ENCODE measurements at places on chromosomes 12 and 14. TPM values are rescaled to one million over a fixed set of nuclear protein-coding genes. Genes with fewer than 3 reads are reported as not detected.

GRCh38 chr12:7994731-7995205 lies 37.7 kb upstream of the FOXJ2 start:
- no peak for DNase-seq

DNA sequence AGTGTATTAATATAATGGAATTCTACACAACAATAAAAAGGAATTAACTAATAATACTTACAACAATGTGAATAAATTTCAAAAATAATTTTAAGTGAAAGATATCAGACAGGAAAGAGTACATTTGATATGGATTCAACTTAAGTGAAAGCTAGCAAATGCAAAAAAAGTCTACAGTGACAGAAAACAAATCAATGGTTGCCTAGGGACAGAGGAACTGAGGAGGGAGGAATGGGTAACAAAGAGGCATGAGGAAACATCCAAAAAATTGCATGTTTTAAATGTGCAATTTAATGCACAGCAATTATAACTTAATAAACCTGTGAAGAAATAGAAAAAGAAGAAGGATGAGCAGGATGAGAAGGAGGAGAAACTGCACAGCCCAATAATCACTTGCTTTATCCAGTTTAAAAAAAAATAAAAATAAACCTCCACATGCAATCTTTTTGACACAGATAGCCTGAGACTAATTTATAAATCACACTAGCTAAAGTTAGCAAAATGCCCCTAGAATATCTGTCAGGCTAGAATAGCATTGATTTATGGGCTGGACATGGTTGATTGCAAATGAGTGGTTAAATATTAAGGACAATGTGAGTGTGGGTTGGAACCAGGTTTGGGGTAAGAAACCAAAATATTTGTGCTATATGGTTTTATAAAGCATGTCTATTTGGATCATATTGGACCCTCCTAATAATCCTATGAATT lies 1089.1 kb downstream of the TRHDE start:
- no peak for DNase-seq

DNA sequence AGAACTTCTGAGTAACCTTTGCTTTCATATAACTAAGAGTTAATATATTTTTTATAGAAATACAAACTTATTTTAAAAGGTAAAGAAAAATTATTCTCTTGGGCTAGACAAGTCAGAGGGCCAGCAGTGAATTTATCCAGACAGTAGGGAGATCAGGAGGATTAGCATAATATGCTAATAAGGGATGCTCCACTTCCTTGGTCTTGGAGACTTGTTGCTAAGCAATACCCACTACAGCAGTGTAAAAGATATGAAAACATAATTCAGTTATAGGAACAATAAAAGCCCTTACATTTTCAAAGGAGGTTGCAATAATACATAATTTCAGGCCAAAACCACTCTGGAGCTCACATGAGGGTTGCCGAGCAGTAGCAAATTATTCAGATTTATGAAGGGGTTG lies 615.6 kb downstream of the KCNH5 start:
- DNase-seq, result no peak

- DNase-seq, result no peak
These were observed 215.5 kb downstream of the C12orf50 start for GRCh38 chr12:87813476-87814234.

- DNase-seq, result no peak
These were observed 3.7 kb upstream of the BEGAIN start for GRCh38 chr14:100590726-100591452.

GRCh38 chr12:52789637-52790426 lies 6.1 kb downstream of the KRT3 start:
- DNase-seq, result no peak

- no peak for DNase-seq
These were observed 15.9 kb downstream of the FAM181A start for GRCh38 chr14:93943052-93943451.

DNA sequence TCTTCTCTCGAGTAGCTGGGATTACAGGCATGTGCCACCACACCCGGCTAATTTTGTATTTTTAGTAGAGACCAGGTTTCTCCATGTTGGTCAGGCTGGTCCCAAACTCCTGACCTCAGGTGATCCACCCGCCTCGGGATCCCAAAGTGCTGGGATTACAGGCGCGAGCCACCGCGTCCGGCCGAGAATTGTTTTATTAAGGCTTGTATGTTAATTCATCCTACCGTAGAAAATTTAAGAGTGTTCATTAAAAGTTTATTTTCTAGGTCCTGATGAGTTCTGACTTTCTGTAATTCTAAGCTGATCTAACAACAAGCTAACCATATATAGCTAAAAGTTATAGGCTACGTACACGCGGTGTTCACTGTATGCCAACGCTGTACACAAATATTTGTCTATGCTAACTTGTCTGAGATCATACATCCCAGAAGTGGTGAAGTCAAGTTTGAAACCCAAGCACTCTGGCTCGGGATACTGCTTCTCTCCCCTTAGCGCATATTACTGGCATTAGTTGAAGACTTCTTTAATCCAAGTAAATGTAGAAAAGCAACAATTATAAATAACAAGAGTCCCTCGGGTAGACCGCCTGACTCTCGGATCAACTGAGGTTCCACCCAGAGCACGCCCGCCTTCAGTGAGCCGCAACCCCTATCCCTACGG lies 570 bp upstream of the MRPS35 start:
- peak; percentile 31 for DNase-seq

GRCh38 chr12:40515041-40515816 lies 177.0 kb upstream of the CNTN1 start:
- DNase-seq, result peak; percentile 13

- no peak for DNase-seq
These were observed 9.2 kb downstream of the ASCL4 start for GRCh38 chr12:107783406-107784376.

GRCh38 chr12:116385486-116386217 lies 108.2 kb upstream of the MED13L start:
- no peak for DNase-seq

DNA sequence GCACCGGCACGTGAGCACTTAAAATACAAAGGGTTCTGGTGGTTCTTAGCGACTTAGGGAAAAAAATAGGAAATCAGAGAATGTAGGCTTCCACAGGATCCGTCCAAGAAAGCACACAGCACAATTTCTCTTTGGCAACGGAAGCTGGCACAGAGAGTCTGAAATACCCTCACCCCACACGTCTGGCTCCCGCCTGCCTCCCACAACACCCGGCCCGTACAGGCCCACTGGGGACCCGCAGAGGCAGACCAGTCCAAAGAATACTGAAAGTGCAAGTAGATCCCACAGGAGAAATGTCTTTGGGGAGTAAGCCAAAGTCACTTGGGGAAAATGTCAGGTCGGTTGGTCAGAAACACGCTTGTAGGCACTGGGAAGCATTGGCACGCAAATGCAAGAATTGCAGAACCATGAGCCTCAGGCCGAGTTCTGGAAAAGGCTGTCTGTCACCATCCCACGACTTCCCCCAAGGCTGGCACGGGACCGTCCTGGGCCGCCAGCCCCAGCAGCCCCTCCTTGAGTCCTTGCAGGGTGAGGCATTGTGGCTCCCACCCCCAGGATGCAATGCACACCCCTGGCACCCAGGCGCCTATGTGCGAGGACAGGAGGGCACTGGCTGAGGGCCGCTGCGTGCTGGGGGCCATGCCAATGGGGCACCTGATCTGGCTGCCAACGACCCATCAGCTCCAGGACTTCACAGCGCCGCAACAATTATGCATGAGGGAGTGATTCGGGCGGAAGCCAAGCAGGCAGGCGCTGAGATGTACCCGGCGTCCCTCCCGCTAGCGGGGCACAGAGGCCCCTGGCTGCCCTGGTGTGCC lies 29.7 kb downstream of the CHGA start:
- no peak for DNase-seq

DNA sequence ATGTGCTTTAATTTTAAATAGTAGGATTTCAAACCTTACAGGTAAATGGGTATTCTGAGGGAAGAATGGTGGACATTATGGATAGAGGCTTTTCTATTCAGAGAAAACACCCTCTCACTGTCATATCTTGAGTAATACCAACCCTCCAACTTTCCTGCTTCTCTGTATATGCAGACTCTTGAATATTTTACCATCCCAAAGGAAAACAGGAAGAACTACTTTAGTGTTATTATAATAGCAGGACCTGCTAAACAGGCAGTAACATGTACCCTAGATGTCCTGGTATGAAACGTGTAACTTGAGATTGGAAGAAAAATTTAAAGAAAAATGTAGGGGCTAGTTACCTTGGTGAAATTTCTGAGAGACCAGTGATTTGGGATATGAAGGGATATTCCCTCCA lies 82.9 kb upstream of the TRHDE start:
- DNase-seq, result no peak

DNA sequence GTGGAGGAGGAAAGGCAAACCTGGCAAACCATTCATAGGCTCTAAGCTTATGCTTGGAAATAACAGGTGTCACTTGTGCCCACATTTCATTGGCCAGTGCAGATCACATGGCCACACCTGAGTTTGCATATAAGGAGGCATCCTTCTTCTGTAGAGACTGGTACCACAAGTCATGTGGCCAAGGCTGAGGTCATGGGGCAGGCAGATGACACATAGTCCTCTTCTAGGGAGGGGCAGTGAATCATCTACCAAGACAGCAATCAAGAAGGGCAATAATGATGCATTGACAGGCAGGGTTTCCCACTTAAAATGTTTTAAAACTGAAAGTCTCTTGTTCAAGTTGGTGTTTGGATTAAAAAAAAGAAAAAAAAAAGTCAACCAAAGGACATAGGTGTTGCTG lies 77.3 kb downstream of the DAAM1 start:
- no peak for DNase-seq

DNA sequence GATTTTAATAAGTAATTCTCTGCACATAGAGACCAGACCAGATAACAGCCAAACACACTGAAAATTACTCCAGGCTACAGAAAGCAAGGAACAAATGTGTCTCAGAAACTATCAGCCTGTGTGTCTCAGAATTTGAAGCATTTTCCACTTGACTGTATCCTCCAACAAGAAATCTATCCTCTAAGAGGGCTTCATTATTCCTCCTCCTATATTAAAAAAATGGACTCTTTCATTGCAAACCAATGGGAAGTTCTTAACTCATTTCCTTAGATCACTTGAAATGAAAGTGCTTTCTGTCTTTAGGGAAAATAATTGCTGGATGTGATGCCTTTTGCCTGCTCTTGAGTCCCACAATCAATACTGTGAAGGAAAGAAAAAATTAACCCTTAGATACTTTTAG lies 2.3 kb downstream of the ST8SIA1 start:
- no peak for DNase-seq

DNA sequence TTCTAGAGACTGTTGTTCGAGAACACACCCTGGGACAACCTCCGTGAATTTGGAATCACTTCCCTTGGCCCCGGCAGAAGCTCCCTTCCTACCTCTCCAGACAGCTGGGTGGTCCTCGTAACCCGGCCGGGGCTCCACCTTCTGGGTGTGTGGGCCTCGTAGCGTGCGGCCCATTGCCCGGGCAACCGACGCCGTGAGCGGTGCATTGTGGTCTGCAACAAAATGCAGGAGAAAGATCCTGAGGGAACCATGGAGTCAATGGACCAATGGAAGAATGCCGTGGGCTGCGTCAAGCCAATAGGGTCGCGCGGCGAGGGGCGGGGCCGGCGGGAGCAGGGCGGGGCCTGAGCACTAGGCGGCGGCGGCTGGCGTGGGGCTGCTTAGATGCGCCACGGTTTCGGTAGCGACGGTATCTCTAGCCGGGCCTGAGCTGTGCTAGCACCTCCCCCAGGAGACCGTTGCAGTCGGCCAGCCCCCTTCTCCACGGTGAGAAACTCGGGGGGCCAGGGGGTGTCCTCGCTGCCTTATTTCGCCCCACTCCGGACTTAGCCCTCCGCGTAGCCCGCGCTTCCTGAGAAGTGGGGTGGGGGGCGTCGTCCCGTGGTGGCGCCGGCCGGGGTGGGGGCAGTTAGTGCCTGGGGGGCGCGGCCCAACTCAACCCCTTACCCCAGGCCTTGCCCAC lies at the start of gene DYNLL1:
DYNLL1 (plus strand) TSS at position 383 of the 682 bp plus-strand sequence. CDS start 309 bp downstream, outside the sequence.
- peak; percentile 97 for DNase-seq

DNA sequence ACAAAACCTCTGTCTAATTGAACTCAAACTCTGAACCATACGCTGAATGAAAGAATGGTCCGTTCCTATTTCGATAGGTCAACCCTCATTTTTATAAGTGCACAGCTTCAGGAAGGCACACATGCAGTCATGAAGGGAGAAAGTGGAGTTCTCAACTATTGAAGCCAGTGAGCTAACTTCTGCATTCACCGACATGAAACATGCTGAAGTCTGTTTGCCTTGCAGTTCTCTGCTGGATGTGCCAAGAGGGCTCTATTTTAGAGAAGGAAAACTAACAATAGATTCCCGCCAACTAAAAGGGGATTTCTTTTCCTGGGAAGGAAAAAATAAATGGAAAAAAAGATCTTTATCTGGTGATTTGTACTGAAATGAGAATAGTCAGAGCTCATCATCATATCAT lies 191.0 kb upstream of the PLEKHG7 start:
- DNase-seq, result no peak

- DNase-seq, result no peak
These were observed 691 bp downstream of the SLC2A13 start for GRCh38 chr12:40105265-40105514.

DNA sequence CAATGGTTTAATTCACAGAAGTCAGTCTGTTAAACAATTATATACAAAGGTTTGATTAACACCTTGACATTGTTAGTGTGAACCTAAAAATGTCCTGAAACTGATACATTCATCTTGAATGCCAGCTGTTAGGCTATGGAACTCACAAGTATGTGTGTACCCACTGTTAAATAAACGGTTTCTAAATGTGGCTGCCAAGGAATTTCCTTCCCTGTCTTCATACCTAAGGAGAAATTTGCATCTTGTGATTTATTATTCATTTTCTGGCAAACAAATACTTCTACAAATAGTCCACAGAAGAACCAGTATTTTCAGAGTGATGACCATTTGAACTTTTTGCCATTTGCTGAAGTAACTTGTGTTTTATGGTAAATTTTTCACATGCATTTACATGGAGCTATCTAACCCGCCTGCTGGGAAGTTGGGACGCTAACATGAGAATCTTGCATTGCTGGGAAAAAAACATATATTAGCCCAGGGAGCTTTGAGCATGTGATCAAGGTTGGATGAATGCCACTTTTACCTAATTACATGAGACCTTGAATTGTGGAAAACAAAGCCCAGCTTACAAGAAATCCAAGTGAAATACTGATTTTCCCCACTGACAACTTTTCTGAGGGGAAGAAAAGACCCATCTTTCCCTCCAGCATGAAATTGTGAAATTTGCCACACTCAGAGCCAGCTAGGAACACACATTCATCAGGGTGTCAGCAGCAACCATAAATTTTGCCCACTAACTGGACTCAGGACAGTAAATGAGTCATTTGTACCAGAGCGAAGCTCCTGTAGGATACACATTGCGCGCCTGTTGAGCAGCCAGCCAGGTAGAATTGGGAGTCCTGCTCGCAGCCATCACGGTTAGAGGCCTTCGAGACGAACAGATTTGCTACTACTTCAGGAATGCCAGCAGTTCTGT lies 118.0 kb downstream of the KICS2 start:
- DNase-seq, result no peak

- no peak for DNase-seq
These were observed 409.9 kb downstream of the AEBP2 start for GRCh38 chr12:19849208-19849607.

Gene LMNTD1
- polyA plus RNA-seq, result not detected

Gene LBHD2
- not detected for polyA plus RNA-seq

Gene RTL1
- 0.15 TPM for polyA plus RNA-seq

Gene ISCU
- 104 TPM for polyA plus RNA-seq

Gene KRT3
- not detected for polyA plus RNA-seq

Gene HOXC12
- not detected for polyA plus RNA-seq

Gene SIX4
- 6.8 TPM for polyA plus RNA-seq

Gene CLEC2B
- 2.2 TPM for polyA plus RNA-seq

Gene LYZ
- 35.6 TPM for polyA plus RNA-seq

Gene ACOT6
- polyA plus RNA-seq, result 0.30 TPM

Gene ANAPC7
- 70.2 TPM for polyA plus RNA-seq

Gene TEX52
- polyA plus RNA-seq, result 0.70 TPM

Gene A2M
- polyA plus RNA-seq, result 219 TPM

Gene CLEC2A
- polyA plus RNA-seq, result not detected

Gene JAG2
- 8.1 TPM for polyA plus RNA-seq

Gene OLR1
- polyA plus RNA-seq, result 1.6 TPM

Gene CAPZA3
- 0.27 TPM for polyA plus RNA-seq

Gene SLC10A1
- 0.04 TPM for polyA plus RNA-seq
